CMK (cell line): ENCODE measurements at places on chromosomes 6 and 20.

DNA sequence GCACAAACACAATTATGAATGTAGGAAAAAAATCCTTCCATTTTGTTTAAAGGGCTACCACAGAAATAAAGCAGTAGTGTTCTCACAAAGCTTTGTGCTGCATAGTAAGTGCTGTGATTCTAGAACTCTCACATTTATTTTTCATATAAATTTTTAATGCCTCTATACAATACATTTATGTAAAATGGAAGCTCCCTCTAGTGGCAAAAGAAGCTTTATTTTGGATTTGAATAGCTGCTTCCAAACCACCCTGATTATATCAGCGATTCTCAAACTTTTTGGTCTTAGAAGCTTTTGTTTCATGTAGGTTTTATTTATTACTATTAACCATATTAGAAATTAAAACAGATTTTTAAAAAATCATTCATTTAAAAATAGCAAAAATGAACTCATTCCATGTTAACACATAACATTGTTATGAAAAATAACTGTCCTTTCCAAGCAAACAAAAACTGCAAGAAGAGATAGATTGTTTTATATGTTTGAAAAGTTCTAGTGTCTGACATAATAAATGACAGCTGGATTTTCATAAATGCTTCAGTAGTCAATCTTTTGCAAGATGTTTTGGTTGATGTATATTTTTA lies 38.4 kb downstream of the HS3ST5 start:
- DNase-seq, result no peak

GRCh38 chr20:24721891-24722568 lies 227.0 kb upstream of the CST7 start:
- no peak for DNase-seq

GRCh38 chr20:51127713-51128112 lies 104.8 kb upstream of the KCNG1 start:
- DNase-seq, result no peak

- no peak for DNase-seq
These were observed 21.2 kb upstream of the ELOVL5 start for GRCh38 chr6:53369876-53370515.

- DNase-seq, result no peak
These were observed 66.9 kb upstream of the CDH4 start for GRCh38 chr20:61185181-61185580.

DNA sequence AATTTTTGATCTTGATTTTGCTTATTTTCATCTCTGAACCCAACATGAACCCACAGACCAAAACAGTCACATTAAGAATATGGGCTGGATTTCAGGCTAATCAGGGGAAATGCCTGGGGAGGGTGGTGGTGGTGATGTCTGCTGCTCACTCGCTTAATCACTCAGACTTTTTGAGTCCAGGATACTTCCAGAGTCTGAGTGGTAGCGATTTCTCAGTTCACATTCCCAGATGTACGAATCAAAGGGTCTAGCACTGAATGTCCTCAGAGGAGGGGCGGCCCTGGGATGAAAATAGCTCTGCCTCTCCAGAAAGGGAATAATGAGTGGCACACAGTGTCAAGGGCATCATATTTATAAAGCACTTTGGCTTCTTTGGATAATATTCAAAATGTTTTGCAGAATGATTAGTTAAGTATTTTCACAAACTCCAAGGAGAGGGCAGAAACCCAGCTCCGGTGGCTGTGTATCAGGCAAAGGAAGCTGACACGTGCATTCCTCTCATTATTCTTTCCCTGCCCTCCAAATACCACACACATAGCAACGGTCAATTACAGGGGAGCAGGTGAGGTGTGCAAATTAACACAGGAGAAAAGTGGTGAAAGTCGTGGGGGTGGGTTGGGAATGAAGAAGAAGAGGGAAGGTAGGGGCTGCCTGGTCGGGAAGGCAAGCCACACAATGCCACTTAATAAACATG lies 345.2 kb upstream of the RSPO3 start:
- no peak for DNase-seq

GRCh38 chr20:19926591-19926990 lies 90.6 kb upstream of the NAA20 start:
- no peak for DNase-seq

DNA sequence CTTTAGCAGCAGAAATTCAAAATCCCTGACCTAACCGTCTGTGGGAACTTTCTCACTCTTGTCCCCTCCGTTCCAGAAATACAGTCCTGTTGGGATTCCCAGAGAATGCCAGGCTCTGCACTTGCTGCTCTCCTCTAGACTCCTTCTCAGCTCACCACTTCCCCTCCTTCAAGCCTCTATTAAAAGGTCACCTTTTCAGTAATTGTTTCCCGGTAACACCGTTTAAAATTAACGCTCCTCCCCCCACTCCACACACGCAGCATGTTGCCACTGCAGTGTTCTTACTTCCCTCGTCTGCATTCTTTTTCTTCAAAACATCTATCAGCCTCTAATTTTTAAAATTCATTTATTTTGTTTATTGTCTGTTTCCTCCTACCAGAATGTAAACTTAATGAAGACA lies 48.6 kb upstream of the LGSN start:
- DNase-seq, result no peak

GRCh38 chr6:26273673-26274588 lies 91.1 kb upstream of the BTN3A2 start:
- DNase-seq, result no peak

DNA sequence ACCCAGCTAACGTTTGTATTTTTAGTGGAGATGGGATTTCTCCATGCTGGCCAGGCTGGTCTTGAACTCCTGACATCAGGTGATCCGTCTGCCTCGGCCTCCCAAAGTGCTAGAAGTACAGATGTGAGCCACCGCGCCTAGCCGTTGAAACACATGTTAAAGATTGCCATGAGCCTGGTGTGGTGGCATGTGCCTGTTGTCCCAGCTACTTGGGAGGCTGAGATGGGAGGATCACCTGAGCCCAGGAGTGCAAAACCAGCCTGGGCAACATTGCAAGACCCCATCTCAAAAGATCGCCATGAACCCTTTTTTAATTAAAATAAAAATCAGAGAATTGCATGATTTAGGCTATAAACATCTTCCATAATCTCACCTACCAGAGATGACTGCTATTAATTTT lies 2.7 kb downstream of the EFCAB8 start:
- DNase-seq, result no peak

GRCh38 chr6:168147205-168147738 lies 68.3 kb upstream of the FRMD1 start:
- no peak for DNase-seq

- DNase-seq, result no peak
These were observed 596.2 kb downstream of the KIF16B start for GRCh38 chr20:15977026-15977425.

GRCh38 chr20:29079769-29080690 lies 2177.4 kb upstream of the DEFB115 start:
- DNase-seq, result no peak

- no peak for DNase-seq
These were observed 710 bp downstream of the DYNLT1 start for GRCh38 chr6:158643836-158644230.

- no peak for DNase-seq
These were observed 246.8 kb downstream of the MYLK4 start for GRCh38 chr6:2503816-2504494.

DNA sequence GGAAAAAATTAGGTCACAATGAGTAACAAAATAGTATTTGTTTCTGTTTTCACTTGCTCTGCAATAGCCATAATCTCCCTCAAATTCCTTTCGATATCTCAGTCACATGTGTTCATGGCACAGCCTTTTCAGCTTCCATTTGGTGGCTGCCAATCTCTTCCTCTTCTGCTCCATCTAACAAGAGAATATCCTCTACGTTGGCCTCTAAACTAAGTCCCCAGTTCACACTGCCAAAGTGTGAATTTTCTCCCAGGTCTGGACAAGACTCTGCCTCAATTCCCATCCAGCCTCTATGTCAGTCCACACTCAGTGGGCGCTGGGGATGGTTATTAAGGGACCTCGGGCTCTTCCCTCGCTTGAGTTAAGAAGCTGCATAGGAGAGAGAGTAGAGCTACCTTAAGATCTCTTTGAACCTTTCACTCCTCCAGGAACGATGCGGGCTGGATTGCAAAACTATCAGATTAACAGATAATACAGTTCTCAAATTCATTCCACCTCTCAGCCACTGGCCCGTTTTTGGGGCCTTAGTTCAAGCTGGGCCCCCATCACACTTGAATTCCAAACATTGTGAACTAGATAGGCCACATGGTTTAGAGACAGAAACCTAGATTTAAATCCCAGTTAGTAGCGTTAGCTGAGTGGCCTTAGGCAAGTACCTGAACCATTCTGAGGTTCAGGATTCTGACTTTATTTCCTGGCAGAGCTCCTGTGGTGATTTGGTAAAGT lies 250.2 kb upstream of the QKI start:
- no peak for DNase-seq

GRCh38 chr20:43916881-43917371 lies 2.3 kb downstream of the TOX2 start:
- DNase-seq, result no peak

DNA sequence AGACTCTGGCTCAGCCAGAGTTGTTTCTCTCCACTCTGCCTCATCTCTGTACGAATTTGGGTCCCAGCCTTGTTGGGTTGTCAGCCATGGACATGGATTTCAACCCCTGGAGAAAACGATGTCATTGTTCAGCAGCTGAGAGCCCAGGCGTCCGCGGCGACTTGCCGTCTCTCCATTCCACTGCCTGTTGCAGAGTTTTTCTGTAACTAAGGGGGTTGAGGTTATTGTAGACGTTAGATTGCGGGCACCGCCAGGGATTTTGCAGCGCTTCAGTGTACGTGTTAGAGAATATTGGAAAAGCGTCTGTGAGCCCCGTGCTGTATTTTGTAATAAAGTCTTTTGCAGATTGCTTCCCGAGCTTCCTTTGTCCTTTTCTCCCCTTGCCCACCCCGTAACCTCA lies 13.1 kb upstream of the RBM38 start:
- DNase-seq, result no peak

- DNase-seq, result no peak
These were observed 82.6 kb downstream of the KIF16B start for GRCh38 chr20:16490696-16491095.

DNA sequence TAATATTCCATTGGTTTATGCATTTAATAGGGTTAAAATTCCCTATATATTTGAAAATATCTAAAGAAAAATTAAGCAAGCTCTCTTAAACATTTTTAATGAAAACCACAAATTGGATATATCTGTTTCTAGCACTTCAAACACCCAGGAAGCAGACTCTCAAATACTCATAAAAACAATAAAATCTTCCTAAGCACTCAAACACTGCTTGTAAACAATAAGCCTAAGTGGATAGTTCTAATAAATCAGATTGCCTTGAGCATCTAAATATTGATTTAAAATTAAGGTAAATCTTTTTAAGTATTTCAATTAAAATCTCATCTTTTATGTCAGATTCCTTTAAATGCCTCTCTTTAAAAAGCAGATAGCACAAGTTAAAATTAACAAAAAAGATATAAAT lies 254.4 kb downstream of the KCNQ5 start:
- DNase-seq, result no peak

GRCh38 chr6:21823371-21823770 lies 229.8 kb downstream of the SOX4 start:
- no peak for DNase-seq
